ENCODE measurements at places on chromosomes 4 and X.

DNA sequence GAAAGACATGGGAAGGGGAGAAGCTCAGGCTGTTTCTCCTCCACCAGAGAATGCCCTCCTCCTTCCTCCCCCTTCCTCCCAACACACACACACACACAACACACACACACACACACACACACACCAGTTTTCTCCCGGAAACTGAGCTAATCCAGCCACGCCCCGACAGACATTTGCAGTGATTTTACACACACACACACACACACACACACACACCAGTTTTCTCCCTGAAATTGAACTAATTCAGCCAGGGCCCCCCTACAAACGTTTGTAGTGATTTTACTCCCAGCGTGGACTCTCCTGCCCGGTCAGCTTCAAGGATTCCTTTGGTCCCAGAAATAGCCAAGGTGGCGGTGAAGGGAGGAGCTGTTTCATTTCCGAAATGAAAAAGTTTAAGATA is 32.9 kb upstream of the STX18 start:
- peak; percentile 86 for DNase-seq

DNA sequence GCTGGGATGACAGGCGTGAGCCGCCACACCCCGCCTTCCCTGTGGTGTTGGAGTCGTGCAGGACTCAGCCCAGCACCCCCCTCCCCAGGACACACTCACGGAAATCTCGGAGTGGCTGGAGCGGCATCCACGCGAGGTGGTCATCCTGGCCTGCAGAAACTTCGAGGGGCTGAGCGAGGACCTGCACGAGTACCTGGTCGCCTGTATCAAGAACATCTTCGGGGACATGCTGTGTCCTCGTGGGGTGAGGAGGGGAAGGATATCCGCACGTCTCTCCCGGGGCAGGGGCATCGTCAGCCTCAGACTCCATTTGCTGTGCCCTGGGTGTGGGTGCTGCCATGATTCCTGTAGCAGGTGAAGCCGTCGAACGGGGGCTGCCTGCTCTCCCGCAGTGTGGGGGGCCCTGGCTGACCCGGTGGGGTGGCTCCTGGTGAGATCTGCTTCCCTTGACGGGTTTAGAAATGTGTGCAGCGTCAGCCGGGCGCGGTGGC is 10.3 kb downstream of the PLCXD1 start:
- no peak for DNase-seq

DNA sequence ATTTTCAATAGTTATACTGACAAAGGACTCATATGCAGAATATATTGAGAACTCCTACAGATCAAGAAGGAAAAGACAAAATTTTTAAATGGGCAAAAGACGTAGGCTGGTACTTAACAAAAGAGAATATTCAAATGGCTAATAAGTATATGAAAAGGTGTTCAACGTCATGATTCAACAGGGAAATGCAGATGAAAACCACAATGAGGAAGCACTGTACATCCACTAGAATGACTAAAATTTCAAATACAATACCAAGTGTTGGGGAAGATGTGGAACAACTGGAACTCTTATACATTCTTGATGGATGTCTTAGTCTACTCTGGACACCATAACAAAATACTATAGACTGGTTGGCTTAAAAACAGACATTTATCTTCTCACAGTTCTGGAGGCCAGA is 1.3 kb upstream of the MRFAP1L1 start:
- no peak for DNase-seq

DNA sequence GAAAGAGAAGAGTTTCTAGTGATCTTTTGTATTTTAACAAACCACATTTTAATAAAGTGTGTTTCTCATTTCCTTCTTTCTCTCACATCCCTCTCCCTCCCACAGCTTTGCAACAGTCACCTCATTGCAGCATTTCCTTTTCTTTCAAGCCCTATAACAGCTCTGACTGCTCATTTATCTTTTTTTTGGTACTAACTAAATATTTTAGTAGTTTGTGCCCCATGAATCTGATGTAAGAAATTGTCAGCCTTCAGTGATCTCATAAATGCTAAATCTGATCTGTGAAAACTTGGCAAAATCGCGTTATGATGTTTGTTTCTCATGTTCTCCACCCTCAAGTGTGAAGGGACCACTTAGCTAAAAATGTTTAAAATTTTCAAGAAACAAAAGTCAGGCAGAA is 258.5 kb upstream of the SLIT2 start:
- DNase-seq = peak; percentile 67

- DNase-seq = no peak
Observed at GRCh38 chr4:11598591-11598990, 169.9 kb upstream of the HS3ST1 start.

DNA sequence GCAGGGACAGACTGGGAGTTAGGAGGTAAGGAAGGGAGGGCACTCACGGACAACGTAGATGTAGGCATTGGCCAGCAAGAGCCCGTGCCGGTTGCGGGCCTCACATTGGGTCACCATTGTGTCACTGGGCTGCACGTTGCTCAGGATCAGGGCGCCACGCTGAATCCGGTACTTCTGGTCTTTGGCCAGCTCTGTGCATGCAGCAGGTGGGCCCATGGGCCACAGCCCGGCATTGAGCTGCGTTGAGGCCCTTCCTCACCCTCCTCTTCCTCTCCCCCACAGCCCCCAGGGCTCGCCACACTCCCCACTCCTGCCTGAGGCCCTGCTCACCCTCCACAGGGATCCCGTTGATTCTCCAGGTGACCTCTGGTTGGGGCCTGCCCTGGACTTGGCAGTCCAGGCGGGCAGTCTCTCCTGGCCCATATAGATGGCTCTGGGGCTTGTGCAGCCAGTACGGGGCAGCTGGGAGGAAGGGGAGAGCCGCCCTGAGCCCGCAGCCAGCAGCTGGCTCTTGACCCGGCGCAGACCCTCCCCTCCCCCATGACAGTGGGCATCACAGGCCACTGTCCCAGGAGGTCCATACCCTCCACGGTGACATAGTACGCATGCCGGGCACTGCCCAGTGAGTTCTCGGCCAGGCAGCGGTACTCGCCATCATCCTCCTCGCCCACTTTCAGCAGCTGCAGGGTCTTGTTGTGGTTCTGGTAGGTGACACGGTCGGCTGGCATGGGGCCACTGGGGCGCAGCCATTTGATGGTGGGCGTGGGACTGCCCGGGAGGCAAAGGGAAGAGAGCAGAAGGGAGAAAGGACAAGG is 16.3 kb downstream of the L1CAM start:
- DNase-seq = no peak

- no peak for DNase-seq
Observed at GRCh38 chr4:159735281-159736207, 632.7 kb downstream of the RAPGEF2 start.

DNA sequence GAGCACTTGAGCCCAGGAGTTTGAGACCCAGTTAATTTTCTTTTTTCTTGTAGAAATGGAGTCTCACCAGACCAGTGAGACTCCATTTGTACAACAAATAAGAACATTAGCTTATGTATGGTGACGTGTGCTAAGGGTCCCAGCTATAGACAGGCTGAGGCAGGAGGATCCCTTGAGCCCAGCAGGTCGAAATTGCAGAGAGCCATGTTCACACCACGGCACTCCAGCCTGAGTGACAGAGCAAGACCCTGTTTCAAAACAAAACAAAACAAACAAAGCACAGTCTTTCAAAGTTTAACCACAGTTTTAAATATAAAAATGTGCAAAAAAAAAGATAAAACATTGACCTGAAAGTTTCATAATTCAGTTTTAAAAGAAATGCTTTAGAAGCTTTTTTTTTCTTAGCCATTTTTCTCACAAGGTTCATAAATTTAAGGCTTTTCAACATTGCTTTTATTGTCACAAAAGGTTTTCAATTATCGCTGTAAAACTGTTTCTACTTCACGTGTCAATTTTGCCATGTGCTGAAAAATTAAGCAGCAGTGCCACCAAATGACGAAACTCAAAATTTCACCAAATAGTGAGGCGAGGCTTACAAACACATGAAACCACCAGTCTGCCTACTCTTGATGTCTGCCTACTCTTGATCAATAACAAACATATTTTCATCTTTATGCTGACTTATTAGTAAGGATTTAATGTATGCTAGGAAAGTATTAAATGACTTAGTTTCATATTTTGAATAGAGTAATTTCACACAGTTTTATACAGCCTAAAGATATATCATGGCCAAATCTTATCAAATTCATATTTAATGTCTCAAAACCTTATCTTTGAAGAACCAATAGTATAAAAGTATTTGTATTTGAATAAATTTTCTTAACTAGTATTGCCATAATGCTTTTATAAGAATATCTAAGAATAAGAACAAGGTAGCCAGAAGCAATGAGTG is 126.3 kb downstream of the NEK1 start:
- DNase-seq = peak; percentile 77

- peak; percentile 91 for DNase-seq
Observed at GRCh38 chr4:185847352-185848097, 35.5 kb upstream of the SORBS2 start.

- peak; percentile 92 for DNase-seq
Observed at GRCh38 chr4:139528377-139529005, 27.5 kb downstream of the SETD7 start.

DNA sequence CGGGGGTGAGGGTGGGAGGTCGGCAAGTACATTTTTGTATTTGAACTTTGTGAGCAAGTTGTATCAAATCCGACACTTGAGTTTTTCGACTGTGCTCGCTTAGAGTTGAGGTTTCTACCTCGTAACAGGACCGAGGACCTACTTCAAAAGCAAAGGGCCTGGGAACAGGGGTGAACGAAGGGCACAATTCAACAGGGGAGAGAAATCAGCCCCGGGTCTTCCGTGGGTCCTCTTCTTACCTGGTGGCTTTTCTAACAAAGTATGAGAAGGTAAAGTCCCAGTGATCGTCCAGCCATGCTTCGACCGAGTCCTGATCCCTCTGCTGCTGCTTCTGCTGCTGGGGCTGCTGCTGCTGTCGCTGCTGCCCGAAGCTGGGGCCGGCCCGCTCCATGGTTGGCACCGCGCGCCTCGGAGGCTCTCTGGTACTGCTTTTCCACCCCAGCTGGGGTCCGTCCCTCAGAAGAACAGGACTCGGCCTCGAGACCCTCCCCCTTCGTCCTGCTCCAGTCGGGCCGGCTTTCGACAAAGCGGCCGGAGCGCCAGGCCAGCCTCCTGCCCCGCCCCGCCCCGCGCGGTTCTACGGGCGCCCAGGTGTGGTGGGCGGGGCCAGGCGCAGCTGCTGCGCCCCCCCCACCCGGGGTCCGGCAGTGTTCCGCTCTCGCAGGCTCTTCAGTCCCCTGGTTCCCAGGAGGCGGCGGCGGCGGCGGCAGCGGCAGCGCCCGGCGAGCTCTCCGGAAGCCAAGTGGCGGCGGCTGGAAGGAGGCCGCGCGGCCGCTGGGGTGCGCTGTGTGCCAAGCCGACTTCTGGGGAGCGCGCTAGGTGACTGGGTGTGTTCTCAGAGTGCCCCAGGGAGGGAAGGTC is at the start of gene PDE5A:
Gene PDE5A (minus strand): TSS at position 524 of the 861 bp plus-strand sequence. CDS start 133 bp downstream, at position 391.
- DNase-seq = peak; percentile 90

- DNase-seq = no peak
Observed at GRCh38 chr4:152464030-152464823, 71.7 kb downstream of the FBXW7 start.

DNA sequence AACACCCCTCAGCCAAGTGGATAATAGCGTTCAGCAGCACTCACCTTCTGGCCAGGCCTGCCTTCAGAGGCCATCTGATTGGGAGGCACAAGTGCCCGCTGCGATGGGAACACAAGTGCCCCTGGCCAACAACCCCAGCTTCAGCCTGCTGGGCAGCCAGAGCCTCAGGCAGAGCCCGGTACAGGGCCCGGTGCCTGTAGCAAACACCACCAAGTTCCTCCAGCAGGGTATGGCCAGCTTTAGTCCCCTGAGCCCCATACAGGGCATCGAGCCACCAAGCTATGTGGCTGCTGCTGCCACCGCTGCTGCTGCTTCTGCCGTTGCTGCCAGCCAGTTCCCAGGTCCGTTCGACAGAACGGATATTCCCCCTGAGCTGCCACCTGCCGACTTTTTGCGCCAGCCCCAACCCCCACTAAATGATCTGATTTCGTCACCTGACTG is 55.9 kb upstream of the MTM1 start:
- no peak for DNase-seq

GRCh38 chr4:106422766-106423165 is 54.2 kb upstream of the GIMD1 start:
- peak; percentile 5 for DNase-seq

DNA sequence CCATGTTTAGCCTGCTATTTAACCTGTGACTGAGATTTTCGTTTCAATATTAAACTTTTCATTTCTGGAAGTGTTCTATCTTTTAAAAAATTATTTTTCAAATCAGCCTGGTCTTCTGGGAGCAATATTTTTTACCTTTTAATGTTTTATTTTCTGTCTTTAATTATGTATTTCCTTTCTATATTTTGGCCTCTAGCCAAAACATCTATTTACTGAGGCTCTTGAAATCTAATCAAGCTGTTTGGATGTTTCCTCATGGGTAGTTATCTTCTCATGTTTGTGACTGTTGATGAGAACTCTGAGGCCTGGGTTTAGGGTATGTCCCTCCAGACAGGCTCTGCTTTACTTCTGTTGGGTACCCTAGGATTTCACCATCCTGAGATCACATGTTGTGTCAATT is 10.3 kb upstream of the SLC10A4 start:
- no peak for DNase-seq

All from GM23248 (cell line).